ENCODE measurements at places on chromosomes 2 and 18.

- DNase-seq = no peak
Observed at GRCh38 chr2:188902901-188903491, 71.2 kb upstream of the COL3A1 start.

- no peak for DNase-seq
Observed at GRCh38 chr2:101089942-101090799, 61.0 kb downstream of the TBC1D8 start.

- no peak for DNase-seq
Observed at GRCh38 chr2:159677654-159678053, 34.7 kb upstream of the MARCHF7 start.

DNA sequence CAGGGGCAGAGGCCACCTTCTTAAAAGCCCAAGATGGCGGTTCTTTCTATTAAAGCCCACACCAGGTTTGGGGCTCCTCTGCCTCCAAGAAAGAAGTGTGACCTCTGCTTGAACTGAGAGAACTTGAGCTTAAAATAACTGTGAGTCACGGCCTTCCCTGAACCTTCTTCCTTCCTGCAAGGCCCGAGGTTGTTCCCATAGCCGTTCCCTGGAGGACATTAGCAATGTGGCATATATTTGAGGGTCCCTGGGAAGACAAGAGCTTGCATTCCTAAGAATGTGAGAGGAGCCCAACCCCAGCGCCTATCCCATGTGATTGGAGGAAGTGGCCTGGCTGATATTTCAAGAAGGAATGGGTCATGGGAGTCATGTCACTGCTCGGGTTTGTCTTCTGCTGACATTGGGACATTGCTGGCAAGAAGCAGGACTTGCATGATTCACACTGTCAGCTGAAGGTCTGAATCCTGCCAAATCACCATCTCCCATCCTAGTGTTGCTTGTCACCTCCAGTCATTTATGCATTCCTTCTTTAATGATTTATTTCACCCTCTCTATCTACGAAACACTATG, 168.1 kb downstream of the TRIB2 start:
- peak; percentile 74 for DNase-seq

DNA sequence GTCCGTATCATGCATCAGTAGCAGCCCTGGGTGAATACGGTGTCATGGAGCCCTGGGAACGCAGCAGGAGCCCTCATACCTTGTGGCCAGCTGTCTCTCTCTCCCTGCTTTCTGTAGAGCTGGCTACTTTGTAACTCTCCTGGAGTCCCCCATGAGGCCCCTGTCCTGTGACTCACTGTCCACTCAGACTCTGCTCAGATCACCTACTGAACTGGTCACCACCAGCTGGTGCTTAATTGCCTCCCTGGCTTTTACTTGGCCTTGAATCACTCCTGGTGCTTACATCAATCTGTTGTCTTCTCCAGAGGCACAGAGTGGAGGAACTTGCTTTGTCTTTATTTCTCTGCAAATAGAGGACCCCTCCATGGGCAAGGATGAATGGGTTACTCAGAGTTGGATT, 172.7 kb downstream of the HRH4 start:
- DNase-seq = peak; percentile 11

DNA sequence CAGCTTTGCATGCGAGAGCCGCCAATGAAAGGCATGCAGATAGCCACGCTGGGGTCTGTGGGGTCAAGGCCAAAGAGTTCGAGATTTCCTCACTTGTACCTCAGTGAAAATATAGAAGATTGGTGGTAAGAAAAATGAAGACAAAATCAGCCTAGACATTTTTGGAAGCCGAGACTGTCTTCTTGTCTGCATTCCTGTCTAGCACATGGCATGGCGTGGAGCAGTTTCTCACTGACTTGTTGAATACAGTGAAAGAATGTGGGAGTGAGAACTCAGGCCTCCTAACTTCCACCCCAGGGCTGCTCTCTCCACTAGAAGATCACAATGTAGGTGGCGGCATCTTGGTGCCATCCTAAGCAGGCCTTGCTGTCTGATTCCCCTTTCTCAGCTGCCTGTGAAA, 740.8 kb upstream of the HS6ST1 start:
- no peak for DNase-seq

DNA sequence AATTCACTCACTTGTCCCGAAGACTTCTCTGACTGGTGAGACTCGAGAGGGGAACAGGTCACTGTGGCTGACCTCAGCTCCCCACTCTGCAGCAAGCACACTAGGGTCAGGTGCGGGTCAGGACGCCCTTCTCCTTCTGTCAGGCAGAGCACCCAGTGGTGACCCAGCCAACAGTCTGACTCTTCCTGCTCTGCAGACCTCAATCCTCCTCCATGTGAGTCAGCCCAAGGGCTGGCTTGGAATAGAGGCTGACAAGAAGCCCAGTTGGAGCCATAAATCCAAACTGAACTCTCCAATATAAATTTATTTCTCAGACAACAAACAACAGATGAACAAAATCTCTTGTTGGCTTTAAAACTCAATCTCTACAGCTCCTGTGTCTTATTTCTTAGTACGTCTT, 253.1 kb downstream of the SH3BP4 start:
- no peak for DNase-seq

GRCh38 chr18:3960142-3960541, 495.0 kb downstream of the DLGAP1 start:
- no peak for DNase-seq

DNA sequence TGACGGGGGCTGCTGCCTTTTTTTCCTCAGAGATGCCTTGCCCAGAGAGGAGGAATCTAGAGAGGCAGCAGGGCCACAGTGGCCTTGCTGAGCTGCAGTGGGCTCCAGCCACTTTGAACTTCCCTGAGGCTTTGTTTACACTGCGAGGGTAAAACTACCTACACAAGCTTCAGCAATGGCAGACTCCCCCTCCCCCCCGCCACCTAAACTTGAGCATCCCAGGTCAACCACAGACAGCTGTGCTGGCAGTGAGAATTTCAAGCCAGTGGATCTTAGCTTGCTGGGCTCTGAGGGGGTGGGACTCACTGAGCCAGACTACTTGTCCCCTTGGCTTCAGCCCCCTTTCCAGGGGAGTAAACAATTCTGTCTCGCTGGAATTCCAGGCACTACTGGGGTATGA, 11.8 kb downstream of the SYT4 start:
- no peak for DNase-seq

GRCh38 chr2:235383272-235383843, 110.5 kb upstream of the AGAP1 start:
- DNase-seq = no peak

GRCh38 chr2:161370981-161371380, 45.1 kb upstream of the TBR1 start:
- DNase-seq = no peak

GRCh38 chr18:25534401-25534800, 182.4 kb upstream of the ZNF521 start:
- DNase-seq = no peak

DNA sequence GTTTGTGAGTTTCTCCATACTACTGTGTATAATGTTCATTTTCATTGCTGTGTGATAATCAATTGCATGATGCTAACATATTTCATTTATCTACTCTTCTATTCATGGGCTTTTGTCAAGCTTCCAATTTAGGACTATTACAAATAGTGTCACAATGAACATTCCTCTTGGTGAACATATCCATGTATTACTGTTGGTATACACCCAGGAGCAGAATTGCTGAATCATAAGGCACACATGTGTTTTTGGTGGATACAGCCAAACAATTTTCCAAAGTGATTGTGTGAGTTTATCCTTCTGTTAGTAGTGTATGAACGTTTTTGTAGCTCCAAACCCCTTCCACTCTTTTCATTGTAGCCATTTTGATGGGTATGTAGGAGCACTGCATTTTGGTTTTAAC, 101.6 kb upstream of the COPS8 start:
- no peak for DNase-seq

DNA sequence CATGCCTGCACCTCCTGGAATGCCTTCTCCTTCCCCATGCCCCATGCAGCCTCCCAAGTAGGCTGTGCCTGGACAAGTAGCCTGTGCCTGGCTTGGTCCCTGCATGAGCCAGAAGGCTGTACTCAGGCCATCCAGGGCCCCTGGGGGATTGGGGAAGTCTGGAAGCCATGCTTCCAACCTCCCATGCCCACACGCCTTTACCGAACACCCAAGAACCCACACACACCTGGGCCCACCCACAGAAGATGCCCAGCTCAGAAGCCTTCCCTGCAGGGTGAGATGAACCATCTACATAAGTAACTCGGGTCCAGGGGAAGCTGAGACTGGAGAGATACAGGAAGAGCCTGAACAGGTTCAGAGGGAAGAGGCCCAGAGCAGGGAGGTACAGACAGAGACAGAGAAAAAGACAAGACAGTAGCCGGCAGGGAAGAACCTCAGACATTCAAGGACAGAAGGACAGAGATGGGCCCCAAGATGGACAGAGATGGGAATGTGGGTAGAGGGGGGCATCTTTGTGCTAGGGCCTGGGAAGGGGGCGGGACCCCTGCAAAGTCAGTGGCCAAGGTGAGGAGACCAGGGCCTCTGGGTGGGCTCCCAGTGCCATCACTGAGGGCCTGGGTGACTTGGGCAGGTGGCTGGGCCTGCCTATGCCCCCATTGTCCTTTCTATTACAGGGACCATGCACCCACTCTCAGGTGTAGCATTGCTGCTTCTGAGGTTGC, 4.3 kb downstream of the BIN1 start:
- DNase-seq = no peak
